ENCODE measurements at places on chromosomes 2 and 18.

DNA sequence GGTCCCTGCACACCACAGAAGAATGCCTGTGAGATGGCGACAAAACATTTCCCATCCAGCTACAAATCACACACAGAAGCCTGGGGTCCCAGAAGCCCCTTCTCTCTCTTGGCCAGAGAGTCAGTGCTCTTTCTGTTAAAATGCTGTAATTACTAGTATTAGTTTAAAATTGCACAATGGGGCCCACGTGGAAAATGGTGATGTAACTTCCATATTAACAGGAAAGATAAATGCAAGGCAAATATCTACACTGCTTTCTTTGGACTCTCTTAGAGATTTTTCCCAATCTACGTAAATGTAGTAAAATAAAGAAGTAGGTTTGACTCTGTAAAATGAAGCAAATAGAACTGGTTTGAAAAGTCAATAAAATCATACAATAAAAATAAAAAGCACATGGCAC, 113.9 kb upstream of the TFCP2L1 start:
- no peak for DNase-seq

GRCh38 chr2:200270732-200271131, 35.8 kb upstream of the SPATS2L start:
- DNase-seq: no peak

DNA sequence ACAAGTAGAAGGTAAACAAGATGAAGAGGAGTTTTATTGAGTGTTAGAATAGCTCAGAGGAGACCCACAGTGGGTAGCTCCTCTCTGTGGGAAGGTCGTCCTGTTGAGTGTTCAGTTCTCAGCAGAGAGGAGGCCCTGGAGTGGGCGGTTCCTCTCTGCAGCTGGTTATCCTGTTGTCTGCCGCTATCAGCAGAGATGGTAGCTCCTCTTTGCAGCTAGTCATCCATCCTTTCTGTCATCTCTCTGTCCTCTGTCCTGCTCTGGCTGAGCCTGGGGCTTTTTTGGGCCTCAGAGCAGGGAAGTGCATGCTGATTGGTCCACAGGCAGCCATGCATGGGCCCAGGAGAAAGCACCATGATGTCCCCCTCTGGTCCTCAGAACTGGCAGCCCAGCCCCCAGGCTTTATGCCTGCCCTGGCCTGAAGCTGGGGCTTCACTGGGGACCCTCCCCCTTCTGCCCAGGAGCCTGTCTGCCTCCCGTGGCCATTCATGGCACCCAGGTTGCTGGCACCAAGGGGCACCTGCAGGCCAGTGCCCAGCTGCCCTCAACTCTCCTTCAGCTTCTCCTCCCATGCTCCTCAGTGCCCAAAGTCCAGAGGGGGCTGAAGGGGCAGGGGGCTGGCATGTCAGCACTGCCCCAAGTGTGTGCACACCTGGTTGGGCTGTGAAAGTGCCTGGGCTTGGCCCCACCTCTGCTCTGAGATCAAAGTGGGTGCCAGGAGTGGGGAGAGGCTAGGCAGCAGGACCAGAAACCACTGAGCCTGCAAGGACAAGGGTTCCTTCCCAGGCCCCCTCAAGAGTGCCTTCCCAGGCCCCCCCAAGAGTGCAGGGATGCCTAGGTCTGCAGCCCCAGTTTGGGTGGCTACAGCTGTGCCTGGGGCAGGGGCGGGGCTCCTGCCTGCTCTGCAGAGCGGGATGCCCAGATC, 98.7 kb downstream of the TWIST2 start:
- DNase-seq: no peak

- DNase-seq: no peak
Observed at GRCh38 chr2:8539743-8540551, 141.9 kb upstream of the ID2 start.

- no peak for DNase-seq
Observed at GRCh38 chr2:223967981-223968380, 10.7 kb downstream of the MRPL44 start.

GRCh38 chr2:26877276-26877675, 29.3 kb downstream of the DPYSL5 start:
- DNase-seq: no peak

DNA sequence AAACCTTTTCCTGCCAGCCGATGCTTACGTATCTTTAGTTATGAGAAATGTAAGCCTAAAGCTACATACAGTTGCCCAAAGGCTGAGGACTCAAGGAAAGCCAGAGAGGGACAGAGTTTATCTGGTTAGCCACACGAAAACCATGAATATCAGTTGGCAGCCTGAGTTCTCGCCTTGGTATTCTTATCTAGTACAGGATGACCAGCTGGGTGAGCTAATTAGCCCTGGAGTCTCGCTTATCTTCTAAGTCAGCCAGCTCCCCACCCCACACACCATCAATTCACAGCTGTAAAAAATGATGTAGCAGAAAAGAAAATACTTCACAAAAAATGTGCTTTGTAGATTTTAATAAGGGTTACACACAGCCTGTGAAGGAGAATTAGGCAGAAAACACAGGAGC, 617.5 kb upstream of the SOX11 start:
- DNase-seq: no peak

DNA sequence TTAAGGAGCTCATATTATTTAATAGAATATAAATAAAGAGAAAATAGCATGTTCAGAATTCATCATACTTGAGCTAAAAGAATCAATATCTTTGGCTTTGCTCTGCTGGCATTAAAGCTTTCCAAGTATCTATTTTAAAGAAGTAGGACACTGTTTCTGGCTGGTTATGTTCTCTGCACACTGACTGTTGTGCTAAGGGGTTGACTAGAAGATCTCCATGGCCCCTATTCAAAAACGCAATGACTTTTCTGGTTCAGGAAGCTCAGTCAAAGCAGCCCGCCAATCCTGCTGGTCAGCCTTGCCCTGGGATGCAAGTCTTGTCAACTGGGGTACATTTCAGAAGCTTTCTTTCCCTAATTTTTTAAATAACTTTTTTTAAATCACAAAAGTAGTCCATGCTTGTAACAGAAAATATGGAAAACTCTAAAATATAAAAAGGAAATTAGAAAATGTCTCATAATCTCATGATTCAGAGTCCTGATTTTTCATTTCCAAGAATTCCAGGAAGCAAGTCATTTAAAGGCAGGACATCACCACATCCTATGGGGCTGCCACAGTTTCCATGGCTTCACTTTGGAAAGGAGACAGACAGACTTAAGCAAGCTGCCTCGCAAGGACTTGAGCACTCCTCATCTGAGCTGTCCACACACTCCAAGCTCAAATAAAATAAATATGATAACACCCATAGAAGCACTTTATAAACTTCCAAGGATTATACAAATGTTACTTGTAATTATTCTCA, 195.1 kb downstream of the TXNL1 start:
- DNase-seq: no peak

GRCh38 chr2:1559589-1560175, 146.4 kb downstream of the TPO start:
- no peak for DNase-seq

DNA sequence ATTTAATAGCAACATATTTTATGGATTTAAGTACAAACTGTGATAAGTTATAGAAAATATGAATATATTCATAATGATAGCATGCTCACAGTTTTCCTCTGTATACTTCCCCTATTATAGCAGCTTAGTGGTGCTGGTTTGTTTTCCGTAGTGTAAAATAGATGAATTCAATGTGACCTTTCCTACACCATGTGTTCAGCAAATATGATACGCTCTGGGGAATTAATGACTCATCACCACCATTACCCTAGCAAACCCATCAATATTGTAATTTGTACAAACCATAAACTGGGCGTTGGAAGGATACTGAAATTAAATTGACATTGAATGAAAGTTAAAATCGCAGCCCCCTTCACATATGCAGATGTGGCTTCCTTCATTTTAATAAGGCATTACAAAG, 58.7 kb upstream of the CDH19 start:
- no peak for DNase-seq

- DNase-seq: no peak
Observed at GRCh38 chr2:46010925-46011490, 286.2 kb upstream of the EPAS1 start.

GRCh38 chr2:136117391-136117841, 533 bp downstream of the CXCR4 start:
- DNase-seq: peak; percentile 47

GRCh38 chr2:236054125-236054524, 114.1 kb downstream of the GBX2 start:
- DNase-seq: no peak

- no peak for DNase-seq
Observed at GRCh38 chr2:137228566-137228965, 463.2 kb downstream of the THSD7B start.

DNA sequence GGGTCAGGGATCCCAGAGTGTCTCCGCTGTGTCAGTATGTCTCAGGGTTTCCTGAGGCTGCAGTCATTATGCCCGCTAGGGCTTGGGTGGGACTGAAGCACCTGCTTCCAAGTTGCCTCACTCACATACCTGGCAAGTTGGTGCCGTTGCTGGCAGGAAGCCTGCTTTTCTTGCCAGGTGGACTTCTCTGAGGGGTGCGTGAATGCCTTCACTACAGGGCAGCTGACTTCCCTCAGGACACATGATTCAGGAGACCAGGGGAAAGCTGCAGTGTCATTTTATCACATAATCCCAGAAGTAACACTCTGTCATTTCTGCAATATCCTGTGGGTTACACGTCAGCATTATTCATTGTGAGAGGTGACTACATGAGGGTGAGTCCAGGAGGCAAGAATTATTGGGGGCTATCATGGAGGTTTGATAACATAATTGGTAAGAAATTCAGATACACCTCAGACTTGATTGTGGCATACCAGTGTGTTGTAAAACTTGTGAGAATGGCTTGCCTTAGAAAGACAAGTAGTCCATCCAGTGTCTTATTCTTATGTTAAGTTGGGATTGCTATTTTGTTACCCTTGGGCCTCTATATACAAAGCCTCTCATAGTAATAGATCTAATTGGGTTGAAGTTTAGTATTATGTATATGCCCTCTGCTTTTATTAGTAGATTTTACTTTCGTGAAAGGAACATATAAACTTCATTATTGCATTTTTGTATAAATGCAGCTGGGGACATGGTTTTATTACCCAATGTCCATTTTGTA, 44.1 kb downstream of the NEDD4L start:
- DNase-seq: no peak

- no peak for DNase-seq
Observed at GRCh38 chr18:22439447-22439846, 21.7 kb upstream of the CTAGE1 start.

GRCh38 chr2:170098626-170099312, 79.2 kb upstream of the MYO3B start:
- no peak for DNase-seq

- no peak for DNase-seq
Observed at GRCh38 chr2:105117565-105117964, 79.7 kb downstream of the MRPS9 start.

DNA sequence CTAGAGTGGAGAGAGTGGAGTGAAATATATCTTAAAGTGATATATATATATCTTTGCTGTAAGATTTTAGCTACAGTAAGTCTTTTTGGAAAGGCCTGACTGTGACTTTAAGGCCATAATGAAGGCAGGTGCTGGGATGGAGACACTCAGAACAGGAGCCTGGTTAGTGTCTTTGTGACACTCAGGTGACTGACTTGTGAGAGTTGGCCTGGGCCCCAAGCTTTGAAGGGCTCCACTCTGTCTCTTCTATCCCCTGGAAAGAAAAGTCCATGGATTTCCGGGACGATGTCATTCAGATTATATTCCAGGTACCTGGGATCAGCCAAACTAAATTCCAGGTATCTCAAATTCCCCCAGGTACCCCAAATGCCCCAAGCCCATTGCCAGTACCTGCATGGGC, 276.6 kb downstream of the PDE11A start:
- DNase-seq: no peak

- DNase-seq: no peak
Observed at GRCh38 chr2:8848328-8849100, 11.1 kb upstream of the KIDINS220 start.

DNA sequence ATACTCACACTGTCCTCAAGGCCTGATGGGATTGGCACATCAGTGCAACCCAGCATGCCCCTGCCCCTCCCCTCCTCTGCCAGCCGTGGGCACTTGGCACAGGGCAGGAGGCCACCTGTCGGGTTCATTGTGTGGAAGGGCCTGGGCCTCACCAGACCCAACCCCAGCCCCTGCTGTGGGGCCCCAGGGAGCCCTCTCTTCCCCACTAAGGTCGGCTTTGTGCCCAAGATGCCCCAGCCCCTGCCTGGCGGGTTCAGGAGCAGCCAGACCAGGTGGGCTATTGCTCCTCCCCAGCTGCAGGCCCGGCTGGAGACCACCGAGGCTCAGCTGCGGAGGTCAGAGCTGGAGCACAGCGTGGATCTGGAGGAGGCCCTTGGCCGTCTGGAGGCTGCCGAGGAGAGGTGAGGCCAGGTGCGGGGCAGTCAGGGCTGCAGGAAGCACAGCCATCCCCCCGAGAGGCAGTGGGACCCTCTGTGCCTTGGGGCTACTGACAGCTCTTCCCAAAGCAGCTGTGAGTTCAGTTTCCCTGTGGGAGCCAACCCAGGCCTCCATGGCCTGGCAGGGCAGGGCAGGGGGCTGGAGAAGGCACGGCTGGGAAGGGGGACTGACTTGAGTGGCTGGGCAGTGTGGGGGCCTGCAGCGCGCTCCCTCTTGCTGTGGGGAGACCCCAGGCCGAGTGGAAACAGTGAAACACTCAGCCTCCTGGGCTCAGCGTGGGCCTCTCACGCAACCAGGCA, 16.3 kb downstream of the CROCC2 start:
- DNase-seq: no peak

GRCh38 chr2:111201214-111201613, 80.5 kb downstream of the BCL2L11 start:
- DNase-seq: no peak

All from hippocampal formation (tissue), 2 donors.